ENCODE measurements at places on chromosomes 11 and 22.
A peak's percentile ranks its signal among the peaks of the same experiment; 100 is the strongest.

DNA sequence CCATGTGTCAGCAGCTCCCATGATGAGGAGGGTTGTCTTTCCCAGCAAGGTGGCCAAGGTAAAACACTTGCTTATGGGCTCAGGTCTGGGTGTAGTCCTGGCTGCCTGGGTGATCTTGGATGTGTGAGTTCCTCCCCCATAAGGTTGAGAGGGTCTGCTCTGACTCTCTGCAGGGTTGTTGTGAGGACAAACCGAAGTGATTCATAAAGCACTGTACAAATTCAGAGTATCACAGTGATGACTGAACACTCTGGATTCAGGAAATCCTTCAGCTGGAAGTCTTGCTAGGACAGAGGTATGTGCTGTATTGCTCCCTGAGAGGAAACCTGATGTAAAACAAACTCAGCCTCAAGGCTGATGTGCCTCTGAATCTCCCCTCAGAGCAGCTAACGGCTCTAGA is 220.9 kb upstream of the PITPNB start:
- DNase-seq: peak; percentile 92

DNA sequence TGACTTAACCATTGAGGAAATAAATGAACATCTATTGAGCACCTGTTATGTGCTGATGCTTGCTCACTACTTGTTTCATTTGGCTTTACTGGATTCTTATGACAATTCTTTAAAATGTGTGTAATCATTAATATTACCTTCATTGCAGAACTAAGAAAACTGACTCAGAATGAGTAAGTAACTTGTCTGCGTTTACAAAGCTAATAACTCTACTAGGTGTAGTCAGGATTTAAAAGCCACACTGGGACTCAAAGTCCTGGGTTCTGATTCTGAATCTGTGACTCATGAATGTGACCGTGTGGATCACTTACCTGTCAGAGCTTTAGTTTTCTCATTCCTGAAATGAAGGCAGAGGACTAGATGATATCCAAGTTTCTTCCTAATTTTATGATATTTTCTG is 23.4 kb upstream of the KIRREL3 start:
- DNase-seq: no peak

DNA sequence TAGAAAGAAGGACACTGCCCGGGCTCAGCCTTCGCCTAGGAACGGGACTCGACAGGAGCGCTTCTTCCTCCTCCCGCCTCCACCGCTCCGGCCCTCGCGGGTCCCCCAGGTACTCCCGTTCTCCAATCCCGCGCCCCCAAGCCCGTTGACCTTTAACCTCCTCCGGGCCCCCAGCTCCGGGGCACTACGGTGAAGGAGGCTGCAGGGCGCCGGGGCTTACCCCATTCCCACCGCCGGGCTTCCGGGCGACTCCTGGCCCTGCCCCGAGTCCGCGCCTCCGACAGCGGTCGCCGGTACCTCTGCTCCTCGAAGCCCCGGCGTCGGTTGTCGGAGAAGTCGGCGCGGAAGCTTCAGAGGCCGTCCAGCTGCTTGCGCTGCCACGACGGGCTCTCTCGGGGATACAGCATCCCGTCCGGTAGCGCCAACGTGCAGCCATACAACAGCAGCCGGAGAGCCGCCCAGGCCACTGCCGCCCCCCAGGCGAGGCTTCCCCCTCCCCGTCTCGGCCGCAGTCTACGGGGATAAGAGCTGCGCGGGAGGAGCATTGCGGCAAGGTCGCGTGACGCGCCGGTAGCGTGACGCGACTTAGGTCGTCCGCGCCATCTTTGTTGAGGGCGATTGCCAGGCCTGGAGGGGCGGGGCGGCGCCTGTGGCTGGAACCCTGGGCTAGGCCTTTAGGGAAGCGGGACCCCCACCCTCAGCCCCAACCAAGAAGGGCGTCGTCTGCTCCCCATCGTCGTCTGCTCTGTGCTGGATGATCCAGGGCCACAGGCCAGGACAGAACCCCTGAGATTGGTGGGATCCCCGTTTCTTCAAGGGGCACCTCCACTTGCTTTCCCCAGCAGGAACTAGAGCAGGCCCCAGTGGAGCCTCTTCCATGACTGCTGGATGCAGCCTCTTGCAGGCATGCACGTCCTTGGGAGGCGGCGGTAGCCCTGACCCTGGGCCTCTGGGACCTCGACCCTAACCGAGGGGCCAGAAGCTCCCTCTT is 26.3 kb downstream of the RGL4 start:
- DNase-seq: peak; percentile 75

GRCh38 chr11:79637219-79637618 is 196.4 kb upstream of the TENM4 start:
- DNase-seq: no peak

DNA sequence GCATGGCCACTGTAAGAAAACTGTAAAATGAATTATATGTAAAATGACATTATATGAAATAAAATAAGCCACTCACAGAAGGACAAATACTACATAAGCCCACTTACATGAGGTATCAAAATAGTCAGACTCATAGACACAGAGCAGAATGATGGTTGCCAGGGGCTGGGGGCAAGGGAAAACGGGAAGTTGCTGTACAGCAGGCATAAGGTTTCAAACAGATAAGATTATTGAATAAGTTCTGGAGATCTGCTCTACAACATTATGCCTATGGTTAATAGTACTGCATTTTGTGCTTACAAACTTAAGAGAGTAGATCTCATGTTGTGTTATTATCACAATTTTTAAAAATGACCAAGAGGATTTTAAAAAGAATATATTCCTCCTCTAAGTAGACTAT is 32.7 kb upstream of the HEPHL1 start:
- DNase-seq: no peak

DNA sequence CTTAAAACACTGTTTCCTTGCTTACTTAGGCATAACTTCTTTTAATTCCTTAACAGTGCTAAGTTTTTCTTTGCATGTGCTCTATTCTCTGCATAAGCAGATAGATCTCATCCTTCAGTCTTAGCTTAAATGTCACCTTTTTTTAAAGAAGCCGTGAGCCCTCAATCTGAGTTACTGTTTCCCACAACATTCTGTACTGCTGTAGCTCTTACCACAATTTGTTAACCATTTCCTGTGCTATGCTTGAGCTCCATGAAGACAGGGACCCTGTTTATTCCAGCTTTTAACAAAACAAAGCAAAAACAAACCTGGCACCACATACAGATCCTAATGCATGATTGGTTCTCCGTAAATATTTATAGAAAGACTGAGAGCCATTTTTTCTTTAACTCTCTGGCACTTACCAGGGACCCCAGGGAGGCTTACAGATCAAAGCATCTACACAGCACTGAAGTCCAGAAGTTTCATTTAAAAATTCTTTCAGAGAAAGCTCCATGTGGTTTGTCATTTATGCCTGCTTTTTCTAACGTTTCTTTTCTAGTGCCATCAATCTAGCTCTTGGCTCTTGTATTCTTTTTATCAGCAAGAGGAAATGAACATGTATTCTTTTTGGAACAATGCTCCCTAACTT is 74.9 kb downstream of the DYNC2H1 start:
- no peak for DNase-seq

DNA sequence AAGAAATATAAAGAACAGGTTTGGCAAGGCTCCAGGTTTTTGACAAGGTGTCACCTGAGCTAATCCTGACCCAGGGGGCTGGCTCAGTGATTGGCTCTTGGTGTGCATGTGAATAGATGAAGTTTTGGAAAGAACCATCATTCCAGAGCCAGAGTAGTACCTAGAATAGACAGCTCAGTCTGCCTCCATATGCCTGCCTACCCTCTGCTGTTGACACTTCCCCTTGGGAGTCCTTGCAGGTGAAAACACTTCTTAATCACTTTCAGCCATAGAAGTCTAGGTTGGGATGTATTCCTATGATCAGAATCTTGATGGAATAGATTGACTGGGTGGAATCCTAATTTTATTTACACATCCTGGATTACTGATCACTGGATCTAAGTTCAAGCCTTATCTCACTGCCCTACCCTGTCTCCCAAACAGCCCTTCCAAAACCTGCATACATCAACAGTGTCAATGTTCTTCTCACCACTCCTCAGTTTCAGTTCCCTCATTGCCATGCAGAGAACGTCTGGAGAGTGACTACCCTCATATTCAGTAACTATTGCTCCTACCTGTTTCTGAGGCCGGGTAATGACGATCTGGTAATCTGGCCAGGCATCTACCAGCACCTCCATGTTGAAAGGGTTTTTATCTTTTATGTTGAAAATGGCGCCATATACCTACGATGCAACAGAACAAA is 6.7 kb downstream of the GLYATL2 start:
- DNase-seq: no peak

GRCh38 chr11:126512251-126512650 is 156.8 kb downstream of the ST3GAL4 start:
- no peak for DNase-seq

DNA sequence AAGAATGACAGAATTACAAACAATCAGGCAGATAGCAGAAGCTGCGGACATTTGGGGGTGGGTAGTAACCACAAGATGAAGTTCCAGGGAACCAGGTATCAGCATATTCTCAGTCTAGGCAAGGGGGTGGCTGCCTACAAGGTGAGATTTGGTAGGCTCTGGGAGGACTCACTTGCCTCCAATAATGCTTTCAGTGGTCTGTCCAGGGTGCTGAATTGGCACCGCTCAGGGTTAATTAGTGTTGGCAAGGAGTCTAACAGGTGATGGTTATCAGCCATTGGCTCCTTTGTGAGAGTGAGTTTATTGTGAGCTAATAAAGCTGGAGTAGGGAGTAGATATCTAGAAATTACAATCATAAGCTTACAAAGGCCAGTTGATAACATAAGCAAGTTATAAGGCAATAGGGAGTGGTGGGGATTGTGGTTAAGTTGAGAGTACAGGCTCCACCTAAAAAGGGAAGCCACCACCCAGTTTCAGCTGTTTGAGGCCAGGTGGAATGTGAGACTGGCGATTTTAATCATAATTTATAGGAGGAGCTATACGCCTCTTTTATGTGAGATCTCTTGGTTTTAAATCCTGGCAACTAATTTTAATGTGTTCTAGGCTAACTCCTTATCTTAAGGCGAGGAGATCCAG is 320.5 kb downstream of the MIAT start:
- no peak for DNase-seq

Measured in HCEC 1CT (cell line).